ENCODE measurements at places on chromosomes 11 and 22.

- no peak for DNase-seq
Observed at GRCh38 chr11:108551651-108552462, 41.7 kb downstream of the EXPH5 start.

GRCh38 chr22:37218771-37219411 is 6.6 kb upstream of the SSTR3 start:
- peak; percentile 79 for DNase-seq

- no peak for DNase-seq
Observed at GRCh38 chr11:76632492-76632891, 38.1 kb downstream of the LRRC32 start.

- DNase-seq, result peak; percentile 53
Observed at GRCh38 chr22:43014316-43014868, 557 bp downstream of the PACSIN2 start.

- DNase-seq, result no peak
Observed at GRCh38 chr11:128901653-128902514, 10.7 kb downstream of the KCNJ5 start.

- DNase-seq, result no peak
Observed at GRCh38 chr22:47069270-47069669, 306.8 kb downstream of the TBC1D22A start.

DNA sequence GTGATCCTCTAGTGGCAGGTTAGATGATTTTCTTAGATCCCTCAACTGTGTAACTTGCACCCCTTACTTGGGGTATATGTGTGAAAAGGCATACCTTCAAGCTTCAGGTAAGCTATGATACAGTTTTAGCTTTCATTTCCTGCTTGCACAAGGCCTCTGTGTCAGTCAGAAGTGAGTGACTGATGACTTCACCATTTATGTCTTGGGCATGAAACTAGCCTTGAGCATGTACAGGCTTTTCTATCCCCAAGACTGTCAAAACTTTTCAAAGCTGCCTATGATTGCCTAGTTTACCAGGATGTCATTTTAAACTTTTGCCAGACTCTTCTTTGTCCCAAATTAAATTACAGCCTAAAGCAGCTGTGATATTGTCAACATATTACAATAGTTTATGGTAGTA is 286.1 kb upstream of the CNTN5 start:
- no peak for DNase-seq

GRCh38 chr11:114594703-114595102 is 883 bp downstream of the NXPE4 start:
- DNase-seq, result no peak

DNA sequence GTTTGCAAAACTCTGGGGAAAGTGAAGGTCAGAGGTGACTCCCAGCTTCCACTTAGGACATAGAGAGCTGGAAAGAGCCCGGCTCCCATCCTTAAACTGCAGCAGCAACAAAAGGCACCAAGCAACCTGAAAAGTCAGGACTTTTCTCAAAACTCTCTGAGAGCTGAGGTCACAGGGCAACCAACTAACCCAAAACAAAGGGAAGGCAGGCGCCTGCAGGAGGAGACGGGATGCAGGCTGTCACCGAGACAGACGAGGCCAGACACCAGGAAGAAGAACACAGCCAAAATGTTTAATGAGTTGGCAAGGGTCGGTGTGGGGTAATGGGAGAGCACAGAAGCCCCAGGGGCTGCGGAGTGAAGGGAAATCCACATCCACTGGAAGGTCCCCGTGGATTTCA is 19.9 kb downstream of the ASCL2 start:
- no peak for DNase-seq

DNA sequence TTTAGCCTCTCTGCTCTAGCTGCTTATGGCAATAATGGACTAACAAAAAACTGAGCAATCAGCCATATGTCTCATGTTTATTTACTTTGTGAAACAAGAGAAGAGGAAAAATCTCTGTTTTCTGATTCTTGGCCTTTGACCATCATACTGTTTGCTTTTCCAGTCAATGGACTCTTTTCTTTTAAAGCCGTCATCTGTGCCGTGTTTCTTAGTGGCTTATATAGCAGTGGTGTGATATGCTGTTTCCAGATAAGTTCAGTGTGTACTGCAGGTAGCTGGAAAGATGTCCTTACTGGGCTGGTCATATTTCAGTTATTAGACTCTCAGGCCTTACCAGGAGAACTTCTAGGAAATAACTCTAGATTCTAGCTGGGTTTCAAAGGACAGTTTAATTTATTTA is 33.6 kb upstream of the TECTA start:
- no peak for DNase-seq

- no peak for DNase-seq
Observed at GRCh38 chr11:86558207-86558606, 114.2 kb downstream of the ME3 start.

Measured in stimulated activated CD4-positive, alpha-beta T cell treated with anti-CD3 and anti-CD28 coated beads, Interleukin-15, amount 100 ng/mL, for 24 hours (primary cell).